ENCODE measurements at places on chromosomes 2 and 18. TPM values are rescaled to one million over a fixed set of nuclear protein-coding genes. Genes with fewer than 3 reads are reported as not detected.

- peak; percentile 30 for DNase-seq
Observed at GRCh38 chr2:156476850-156477206, 40.6 kb downstream of the GPD2 start.

GRCh38 chr2:175004980-175005732, at the start of gene CHN1:
Gene CHN1, minus strand, starts transcription at chr2:175005381. Its CDS starts 469 bp downstream, at chr2:175004912.
- peak; percentile 48 for DNase-seq

DNA sequence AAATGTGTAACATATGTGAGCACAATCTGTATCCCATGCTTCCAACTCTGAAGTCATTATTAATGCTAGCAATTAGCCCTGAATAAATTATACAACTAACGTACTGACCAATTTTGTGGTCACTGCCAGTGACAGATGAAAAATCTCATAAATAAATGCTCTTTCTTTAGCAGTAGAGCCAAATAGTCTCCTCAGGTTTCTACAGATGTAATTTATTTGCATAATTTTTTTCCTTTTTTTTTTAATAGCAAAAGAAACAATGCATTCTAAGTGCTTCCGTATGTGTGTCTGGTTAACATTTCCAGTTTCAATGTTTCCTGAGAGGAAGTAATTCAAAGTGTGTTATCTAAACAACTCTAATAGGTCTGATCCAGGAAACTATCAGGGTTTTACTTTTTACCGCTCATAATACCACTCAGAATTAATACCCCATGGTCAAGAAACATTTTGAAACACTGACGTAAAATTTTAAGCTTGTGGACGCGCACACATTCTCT, 108.4 kb downstream of the MEP1B start:
- no peak for DNase-seq

GRCh38 chr18:13237641-13238040, 19.1 kb downstream of the LDLRAD4 start:
- DNase-seq = no peak

GRCh38 chr2:148578493-148578884, 66.1 kb upstream of the EPC2 start:
- no peak for DNase-seq

GRCh38 chr2:220336771-220337170, 709.3 kb downstream of the SLC4A3 start:
- DNase-seq = no peak

- no peak for DNase-seq
Observed at GRCh38 chr2:159775021-159775420, 23.0 kb downstream of the CD302 start.

DNA sequence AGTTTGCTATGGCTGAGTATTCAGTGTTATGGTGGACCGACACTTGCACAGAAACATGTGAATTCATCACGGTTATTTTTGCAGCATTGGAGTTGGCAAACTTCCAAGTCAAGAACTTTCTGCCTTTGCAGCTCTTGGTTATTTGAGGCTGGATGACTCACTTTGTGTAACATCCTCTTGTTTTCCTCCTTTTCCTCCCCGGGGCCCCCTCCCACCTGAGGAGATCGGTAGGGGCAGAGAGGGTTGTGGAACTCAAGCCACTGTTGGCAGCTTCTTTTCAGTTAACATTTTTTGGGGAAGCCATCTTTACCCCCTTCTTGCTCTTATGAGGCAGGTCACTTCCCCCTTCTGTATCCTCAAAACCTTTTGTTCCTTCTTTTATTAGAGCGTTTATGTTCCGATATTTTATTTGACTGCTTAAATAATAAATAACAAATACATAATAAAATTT, 48.6 kb downstream of the DDX1 start:
- DNase-seq = no peak

- no peak for DNase-seq
Observed at GRCh38 chr2:135132314-135132713, 80.2 kb downstream of the RAB3GAP1 start.

- DNase-seq = peak; percentile 52
Observed at GRCh38 chr2:217434180-217434975, 568.4 kb downstream of the TNS1 start.

DNA sequence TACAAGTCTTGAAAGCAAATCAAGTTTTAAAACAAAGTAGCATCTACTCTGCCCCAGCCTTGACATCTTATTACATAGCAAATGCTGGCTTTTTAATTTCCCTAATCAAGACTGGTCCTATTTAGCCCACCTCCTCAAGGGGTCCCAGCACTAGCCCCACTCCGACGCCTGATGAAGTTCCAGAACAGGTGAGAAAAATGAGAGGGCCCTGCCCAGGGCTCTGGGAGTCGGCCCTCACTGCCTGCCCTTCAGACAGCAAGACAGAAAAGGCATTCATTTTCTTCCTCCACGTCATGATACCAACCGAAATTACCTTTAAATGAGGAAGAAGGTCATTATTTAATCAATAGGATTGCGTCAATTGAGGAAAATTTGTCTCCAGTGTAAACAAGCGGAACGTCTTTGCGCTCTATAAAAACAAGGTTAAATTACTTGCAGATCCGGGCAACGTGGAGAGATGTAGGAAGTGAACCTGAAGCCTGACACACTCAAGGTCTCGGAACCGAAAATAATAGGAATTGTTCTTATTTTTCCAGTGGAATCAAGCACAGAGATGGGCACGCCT, 170.6 kb upstream of the PKDCC start:
- DNase-seq = no peak

DNA sequence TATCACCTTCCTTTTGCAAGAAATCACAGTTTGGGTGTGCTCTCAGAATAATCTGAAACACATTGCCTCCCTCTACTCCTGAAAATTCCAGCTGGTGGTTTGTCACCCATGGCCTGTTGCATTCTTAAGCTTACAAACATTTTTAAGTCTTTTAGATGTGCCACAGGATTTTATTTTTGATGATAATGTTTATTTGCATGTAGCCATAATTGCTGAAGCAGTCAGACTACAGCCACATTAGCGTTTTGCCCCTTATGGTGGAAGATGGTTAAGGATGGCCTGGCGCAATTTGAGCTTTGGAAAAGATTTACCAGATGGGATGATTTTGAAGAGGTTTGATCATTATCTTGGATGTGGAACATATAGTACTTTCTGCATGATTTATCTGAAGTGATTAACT, 439.5 kb downstream of the MEIS1 start:
- DNase-seq = no peak

DNA sequence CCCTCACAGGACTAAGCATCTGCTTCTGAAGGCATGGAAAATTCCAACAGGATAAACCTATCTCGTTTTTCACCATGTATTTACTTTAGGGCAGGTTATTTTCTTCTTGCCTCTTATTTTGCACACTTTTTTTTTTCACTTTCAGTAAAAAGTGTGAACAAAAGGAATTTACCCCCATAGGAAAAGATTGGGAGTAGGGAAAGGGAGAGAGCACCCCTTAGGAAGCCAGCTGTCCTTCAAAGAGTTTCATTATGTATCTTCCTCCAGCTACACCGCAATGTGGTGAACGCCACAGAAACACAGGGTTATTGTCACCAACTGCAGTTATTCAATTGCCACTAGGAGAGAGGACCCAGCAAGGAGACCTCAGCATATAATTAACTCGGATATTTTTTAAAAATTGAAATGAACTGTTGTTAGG, 286.2 kb upstream of the VRK2 start:
- DNase-seq = no peak

- DNase-seq = no peak
Observed at GRCh38 chr18:1383465-1383864, 478.8 kb downstream of the ADCYAP1 start.

Gene IL1RN
- total RNA-seq = 5.0 TPM

Gene ITGA4
- total RNA-seq = 0.15 TPM

Gene GKN1
- not detected for total RNA-seq

Gene FSHR
- not detected for total RNA-seq

Gene UGT1A3
- 67.1 TPM for total RNA-seq

Gene LOXHD1
- not detected for total RNA-seq

Gene NAT8
- not detected for total RNA-seq

Gene C2orf78
- total RNA-seq = not detected

Measured in PC-9 (cell line).